Left renal pelvis (tissue), 4 donors: ENCODE measurements at places on chromosomes 3 and 15. TPM values are rescaled to one million over a fixed set of nuclear protein-coding genes. Genes with fewer than 3 reads are reported as not detected.

GRCh38 chr3:129046732-129047552, 13.6 kb upstream of the GP9 start:
- no peak for DNase-seq

- no peak for DNase-seq
These were observed 32.0 kb upstream of the RYK start for GRCh38 chr3:134282659-134283047.

DNA sequence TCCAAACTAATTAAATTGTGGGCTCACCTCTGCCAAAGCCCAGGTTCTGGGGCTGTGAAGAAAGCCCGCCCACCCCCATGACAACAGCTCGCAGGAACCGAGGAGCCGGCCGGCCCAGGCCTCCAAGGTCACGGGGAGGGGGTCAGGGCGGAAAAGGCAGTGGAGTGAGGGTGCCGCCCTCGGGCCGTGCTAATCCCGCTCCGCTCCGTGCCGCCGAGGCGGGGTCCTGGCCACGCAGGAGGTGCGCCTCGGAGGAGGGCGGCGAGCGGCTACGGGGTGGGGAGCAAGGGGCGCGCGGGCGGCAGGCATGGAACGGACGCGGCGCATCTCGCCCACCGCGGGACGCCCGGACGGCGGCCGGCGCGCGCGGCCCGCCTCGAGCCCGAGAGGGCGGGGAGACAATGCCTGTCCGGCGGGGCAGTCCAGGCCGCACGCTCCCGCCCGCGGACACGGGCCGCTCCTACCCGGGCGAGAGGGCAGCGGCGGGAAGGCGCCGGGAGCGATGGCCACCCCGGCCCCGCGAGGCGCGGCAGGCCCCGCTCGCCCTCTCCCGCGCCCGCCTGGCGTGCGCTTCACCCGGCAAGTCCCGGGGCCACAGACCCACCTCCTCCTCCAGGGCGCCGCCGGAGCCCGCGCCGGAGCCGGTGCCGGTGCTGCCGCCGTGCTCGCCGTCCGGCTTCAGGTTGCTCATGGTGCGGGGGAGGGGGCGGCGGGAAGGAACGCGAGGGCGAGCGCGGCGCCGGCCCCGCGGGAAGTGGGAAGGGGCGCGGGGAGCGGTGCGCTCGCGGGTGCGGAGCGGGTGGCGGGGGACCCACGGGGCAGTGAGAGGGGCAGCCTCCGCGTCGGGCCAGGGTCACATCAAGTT, 528 bp downstream of the RBPMS2 start:
- no peak for DNase-seq

DNA sequence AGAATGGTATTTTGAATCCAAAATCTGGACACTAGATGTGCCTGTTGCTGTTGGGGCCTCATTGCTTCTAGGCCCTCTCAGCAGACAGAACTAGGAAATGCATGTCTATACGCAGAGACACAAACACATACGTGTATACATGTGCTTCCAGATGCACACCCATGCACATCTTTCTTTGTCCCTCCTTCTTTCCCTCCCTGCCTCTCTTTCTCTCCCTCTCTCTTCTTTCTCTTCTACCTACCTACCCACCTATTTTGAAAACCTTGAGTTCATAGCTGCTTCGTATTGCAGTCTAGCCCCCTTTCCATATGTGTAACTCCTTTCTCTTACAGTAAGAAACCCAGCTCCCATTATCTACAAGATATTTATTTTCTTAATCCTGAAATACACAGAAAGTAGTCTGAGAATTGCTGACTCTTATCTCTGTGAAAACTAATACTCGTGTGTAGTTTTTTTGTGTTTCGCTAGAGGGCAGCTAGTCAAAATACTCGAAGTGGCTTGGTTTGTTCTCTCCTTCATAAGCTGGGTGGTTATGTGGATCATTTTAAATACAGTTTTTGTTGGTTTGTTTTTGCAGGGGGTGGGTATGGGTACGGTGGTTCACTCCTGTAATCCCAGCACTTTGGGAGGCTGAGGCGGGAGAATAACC, 18.5 kb downstream of the RPL32 start:
- no peak for DNase-seq

GRCh38 chr3:3201611-3202010, 22.1 kb upstream of the CRBN start:
- DNase-seq: no peak

Gene CKMT1B
- polyA plus RNA-seq: 3.7 TPM

GRCh38 chr3:74590620-74591262, 23.7 kb downstream of the CNTN3 start:
- DNase-seq: no peak

Gene IL17RC
- 42.7 TPM for polyA plus RNA-seq

GRCh38 chr3:29438580-29438979, 157.7 kb downstream of the RBMS3 start:
- DNase-seq: no peak
